H7 (cell line): ENCODE measurements at places on chromosomes 6 and 20. TPM values are rescaled to one million over a fixed set of nuclear protein-coding genes. Genes with fewer than 3 reads are reported as not detected.

The IRAK1BP1 gene
- total RNA-seq = 4.7 and 6.2 TPM in 2 replicates

DNA sequence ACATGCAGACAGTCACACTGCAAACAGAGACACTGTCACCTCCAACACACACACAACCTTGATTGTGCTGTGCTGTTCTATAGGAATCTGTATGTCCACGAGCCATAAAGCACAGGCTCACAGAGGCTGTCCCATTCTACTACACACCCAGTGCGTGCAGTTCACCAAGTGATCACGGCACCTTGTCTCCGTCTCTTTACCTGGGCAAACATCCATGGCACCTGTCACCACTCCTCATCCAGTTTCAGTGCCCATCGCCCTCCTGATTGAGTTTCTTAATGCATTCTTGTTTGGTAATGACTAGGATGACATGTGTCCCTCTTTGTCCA lies 65.8 kb upstream of the STMND1 start:
- DNase-seq = no peak

DNA sequence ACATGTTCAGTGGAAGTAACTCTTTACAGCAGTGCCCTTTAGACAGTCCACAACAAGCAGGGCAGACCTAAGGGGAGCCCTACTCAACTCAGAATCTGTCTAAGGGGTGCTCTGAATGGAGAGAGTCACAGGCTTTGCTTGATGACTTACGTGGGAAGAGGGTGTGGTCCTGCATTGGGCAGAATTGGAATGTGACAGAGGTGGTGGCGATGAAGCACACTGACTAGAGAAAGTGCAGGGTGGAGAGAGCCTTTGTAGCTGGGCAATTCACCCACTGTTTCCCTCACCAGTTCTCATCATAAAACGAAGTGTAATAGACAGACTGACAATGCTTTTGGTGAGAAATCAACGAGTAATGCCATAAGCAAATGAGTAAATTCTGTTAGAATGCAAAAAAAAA lies 11.2 kb downstream of the TP53INP2 start:
- no peak for DNase-seq

DNA sequence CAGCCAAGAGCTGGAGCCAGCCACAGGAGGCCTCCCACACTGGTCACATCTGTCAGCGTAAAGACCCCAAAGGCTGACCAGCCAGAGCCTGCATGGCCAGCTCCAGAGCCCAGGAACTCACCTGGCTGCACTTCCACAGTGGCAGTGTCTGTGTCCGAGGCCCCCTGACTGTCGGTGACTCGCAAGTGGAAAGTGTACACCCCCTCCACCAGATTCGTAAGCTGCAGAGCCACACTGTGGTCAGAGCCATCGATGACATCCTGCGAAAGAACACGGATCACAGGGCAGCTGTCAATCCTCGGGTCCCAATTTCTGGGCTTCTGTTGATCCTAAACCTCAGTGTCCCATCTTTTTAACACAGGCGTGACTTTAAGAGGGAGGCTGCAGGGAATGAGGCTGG lies 69.3 kb downstream of the ALDH5A1 start:
- DNase-seq = peak; percentile 19

- DNase-seq = no peak
Observed at GRCh38 chr20:24979036-24979960, 13.3 kb downstream of the APMAP start.
